ENCODE measurements at places on chromosomes 4 and X.

GRCh38 chr4:111628437-111628836 is 516.8 kb upstream of the FAM241A start:
- DNase-seq, result no peak

GRCh38 chr4:5276475-5277075 is 225.3 kb downstream of the STK32B start:
- DNase-seq, result no peak

GRCh38 chr4:155780775-155781174 is 22.0 kb downstream of the GUCY1B1 start:
- no peak for DNase-seq

GRCh38 chr4:52126226-52126625 is 75.1 kb downstream of the SPATA18 start:
- no peak for DNase-seq

DNA sequence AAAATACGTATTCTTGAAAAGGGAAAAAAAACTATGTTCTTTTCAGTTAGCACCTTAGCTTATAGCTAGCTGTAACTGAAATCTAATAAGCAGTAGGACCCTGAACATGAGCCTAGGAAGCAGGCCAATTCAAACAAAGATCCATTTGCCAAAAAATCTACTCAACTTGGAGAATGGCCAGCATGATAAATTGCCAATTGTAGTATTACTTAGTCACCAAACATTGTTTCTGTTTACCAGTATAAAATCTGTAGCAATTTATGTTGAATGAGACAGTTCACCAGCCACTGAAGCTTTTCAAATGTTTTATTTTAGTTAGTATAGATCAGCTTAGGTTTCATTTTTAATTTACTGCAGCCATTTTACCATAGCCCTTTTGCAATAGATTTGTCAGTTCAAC is 323.6 kb upstream of the DIPK2B start:
- no peak for DNase-seq

DNA sequence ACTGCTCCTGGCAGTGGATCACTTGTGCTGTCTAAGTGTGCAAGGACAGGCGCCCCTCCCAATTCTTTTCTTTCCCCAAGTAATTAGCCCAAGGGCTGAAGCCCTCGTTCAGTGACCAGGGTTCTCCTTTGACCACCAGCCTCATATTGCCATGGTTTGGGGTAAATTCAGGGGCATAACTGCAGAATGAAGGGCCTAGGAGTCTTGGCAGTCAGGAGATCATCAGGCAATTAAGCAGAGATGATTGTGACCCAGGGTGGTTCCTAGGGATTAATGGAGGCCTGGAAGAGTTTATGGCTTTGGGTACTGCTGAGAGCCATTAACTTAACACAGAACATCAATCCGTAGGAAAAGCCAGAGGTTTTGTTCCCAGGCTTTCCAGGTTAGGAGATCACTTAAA is 170.7 kb downstream of the PTTG2 start:
- no peak for DNase-seq

- DNase-seq, result no peak
Observed at GRCh38 chr4:9988363-9988749, 32.9 kb downstream of the SLC2A9 start.

- DNase-seq, result peak; percentile 35
Observed at GRCh38 chr4:94571715-94572114, 120.0 kb downstream of the PDLIM5 start.

DNA sequence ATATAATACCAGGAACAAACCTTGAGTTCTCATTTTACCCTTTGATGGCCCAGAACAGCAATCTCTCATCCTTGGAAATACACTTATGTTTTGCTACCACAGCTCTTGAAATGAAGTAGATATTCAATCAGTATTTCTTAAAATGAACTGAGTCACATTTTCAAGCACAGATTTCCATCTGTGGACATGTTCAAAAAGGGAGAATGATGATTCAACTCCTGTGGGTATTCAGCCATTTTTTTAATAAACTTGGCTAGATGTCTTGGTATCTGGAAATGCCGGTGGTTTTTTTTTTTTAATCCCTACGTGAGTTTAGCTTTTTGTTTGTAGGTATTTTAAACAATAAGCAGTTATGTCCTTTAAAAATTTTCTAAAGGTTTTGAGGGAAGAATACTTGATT is 64.2 kb upstream of the TRPC5OS start:
- DNase-seq, result no peak

GRCh38 chrX:78614264-78614663 is 44.9 kb downstream of the RTL3 start:
- DNase-seq, result no peak

GRCh38 chr4:31370866-31371465 is 650.8 kb downstream of the PCDH7 start:
- peak; percentile 69 for DNase-seq

- peak; percentile 81 for DNase-seq
Observed at GRCh38 chr4:140049849-140050637, 103.9 kb downstream of the MAML3 start.

DNA sequence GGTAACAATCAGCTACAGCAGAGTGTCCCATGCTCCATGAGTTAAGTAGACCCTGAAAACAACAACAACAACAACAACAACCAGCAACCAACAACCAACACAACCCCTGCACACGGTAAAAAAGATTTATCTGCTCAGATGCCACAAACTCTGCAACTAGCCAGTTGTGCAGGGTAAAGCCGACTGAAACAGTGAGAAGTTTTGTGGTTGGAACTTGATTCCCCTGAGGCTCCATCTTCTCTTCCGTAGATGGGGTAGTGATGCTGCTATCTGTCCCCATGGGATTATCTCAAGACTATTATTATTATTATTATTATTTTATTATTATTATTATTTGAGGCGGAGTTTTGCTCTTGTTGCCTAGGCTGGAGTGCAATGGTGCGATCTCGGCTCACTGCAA is 50.6 kb upstream of the RAPGEF2 start:
- no peak for DNase-seq

Measured in hematopoietic multipotent progenitor cell treated with erythropoietin and hydrocortisone succinate and interleukin-3 and kit ligand, for 4 days (in vitro differentiated cells).